M059J (cell line): ENCODE measurements at places on chromosomes 3 and 15.

DNA sequence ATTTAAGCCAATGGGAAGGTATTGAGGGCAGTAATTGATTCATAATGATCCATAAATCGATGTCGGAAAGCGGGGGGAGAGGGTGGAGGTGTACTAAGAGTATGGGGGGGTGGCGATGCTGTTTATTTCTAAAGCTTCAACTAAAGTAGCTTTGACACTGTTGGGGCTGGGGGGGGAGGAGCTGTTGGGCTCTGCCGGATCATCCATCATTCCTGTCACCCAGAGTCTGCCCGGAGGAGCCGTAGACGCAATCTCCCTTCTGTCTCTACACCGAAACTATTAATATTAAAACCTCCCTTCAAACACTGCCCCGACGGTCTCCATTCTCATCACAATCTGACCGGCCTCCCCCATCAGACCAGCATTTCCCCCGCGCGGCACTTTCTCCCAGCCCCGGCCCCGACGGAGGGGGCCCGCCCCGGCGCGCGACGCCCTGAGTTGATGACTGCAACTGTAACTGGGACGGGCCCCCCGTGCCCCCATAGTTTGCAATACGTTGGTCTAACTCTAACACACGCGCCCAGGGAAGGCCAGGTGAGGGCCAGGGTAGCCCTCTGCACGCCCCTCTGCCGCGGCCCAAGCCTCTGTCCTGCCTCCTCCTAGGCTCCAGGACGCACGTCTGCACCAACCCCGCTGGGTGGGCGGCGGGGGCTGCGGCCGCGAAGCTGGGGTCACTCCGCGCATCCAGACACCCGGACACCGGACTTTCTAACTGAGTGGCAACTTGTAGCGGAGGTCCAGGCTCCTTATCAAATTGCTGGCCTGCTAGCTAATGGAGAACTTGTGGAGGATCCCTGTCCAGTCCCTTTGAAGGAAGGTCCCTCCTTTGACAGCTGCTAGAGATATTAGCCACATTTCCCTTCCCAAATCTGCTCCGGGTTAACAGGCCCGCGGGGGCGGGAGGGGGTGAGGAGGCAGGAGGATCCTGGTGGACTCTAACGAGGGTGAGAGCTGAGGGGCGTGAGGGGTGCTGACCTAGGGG lies 212.0 kb downstream of the MEIS2 start:
- peak; percentile 61 for DNase-seq

DNA sequence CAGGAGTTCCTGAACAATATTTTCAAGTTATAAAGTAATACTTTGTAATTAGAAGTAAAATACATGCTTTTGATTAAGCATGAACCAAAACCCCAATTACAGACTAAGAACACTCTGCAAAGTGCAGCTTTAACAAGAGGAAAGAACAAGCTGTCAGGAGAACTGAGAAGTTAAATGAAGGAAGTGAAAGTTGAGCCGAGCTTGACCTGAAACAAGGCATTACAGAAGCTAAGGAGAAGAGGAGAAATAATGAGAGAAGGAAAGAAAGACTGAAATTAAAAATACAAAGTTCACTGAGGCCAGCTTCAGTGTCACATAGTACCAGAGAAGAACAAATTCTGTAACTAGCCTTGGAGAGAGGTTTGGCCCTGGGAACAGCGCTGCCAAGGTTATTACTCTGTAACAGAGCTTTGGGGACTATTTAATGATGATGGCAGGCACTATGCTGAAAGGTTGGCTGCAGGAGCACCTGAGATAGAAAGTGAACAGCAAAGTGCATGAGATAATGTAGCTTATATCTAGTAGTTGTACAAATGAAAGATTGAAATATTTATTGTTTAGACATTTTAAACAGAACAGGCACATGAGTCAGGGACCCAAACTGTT lies 241.9 kb upstream of the PEX5L start:
- DNase-seq, result no peak

DNA sequence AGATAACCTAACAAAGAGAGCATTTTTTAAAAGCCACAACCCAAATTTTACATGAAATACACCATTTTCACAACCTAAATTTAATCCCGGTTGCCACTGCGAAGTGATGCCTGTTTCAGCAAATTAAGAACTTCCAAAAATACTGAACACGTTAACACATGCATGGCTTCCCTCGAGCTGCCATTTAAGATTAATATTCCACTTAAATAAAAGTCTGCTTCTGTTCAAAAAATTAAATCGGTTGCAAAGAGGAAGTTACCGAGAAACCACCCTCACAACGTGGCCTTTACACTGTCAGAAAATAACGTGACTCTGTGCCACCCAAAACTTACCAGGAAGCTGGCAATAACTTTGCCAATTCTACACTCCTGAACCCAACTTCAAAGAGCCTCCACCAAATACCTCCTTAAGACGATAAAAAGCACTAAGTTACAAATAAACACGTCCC lies 1.2 kb downstream of the TBL1XR1 start:
- DNase-seq, result peak; percentile 51

DNA sequence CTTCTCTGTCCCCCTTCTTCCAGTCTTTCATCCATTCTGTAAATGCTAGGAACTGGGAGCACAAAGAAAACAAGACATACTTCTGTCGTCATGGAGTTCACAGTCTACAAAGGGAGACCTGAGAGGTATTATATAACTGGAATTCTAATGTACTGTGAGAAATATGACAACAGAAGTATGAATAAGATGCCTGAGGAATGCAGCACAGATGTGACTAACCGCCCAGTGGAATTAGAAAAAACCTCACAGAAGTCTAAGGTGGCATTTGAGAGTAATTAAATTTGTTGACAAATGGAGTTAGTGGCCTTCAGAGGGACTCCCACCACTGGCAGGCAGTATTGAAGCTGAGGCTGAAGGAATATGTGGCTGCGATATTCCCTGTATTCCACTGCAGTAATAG lies 168.5 kb upstream of the FAM3D start:
- DNase-seq, result peak; percentile 60

GRCh38 chr15:57217778-57218598 lies 158.3 kb upstream of the CGNL1 start:
- DNase-seq, result peak; percentile 74

GRCh38 chr3:127780536-127781400 lies 41.5 kb downstream of the MGLL start:
- no peak for DNase-seq

DNA sequence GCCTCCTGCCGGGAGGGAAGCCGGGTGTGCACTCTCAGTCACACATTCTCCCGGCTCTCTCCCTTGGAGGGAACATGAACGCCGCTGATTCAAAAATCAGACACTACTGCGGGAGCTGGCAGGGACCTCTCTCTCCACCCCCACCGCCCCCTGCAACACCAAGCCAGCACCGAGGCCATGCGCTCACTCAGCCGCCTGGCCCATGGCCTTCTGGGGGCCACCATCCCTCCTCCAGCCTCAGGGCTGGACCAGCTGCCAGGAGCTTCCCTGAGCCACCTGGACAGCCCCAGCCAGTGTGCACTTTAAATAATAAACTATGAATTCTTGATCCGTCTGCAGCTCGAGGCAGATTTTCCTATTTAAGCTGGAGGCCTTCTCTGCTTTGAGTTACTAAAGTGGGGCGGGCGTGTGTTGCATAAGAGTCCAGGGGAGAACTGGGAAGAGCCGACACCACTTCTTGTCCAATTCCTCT lies 30.6 kb downstream of the ADAMTS17 start:
- no peak for DNase-seq

DNA sequence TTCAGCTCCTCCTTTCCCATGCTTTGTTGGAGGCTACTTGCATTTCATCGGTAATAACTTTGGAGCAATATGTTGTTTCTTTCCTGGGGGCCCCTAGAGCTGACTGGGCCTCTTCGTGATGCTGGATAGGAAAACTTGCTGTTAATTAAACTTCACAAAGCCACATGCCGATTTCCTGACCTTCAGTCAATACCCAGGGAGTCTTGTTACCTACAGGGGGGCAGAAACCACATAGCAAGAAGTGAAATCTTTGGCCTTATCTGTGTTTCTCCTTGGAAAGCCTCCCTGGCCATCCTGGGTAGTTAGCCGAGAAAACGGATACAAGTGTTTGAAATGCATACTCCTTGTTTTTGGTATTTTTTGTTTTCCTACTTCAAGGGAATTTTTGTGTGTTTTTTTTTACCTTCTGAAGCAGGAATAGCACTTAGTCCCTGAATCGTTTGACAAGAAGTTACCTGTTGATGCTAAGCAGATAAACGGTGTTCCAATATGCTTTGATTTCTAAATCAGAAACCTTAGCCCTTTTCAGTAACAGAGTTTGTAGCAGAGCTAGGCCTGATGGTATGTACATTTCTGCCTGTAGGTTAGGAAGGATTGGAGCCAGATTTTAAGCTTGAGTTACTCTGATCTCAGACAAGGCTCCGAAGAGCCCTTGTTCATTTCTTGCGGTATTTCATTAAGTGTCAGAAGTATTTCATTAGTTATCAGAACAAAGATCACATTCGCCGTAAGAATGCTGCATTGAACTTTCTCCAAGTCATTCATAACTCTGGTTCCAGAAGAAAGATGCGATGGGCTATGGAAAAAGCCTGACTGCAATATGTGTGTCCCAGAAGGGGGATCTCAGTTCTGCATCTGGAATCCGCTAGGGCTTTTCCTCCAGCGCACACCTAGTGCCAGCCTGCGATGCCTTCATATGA lies 111.5 kb downstream of the THSD4 start:
- DNase-seq, result no peak

GRCh38 chr3:98793971-98794370 lies 30.8 kb downstream of the ST3GAL6 start:
- peak; percentile 64 for DNase-seq

GRCh38 chr3:144818973-144819372 lies 847.4 kb downstream of the DIPK2A start:
- DNase-seq, result no peak

DNA sequence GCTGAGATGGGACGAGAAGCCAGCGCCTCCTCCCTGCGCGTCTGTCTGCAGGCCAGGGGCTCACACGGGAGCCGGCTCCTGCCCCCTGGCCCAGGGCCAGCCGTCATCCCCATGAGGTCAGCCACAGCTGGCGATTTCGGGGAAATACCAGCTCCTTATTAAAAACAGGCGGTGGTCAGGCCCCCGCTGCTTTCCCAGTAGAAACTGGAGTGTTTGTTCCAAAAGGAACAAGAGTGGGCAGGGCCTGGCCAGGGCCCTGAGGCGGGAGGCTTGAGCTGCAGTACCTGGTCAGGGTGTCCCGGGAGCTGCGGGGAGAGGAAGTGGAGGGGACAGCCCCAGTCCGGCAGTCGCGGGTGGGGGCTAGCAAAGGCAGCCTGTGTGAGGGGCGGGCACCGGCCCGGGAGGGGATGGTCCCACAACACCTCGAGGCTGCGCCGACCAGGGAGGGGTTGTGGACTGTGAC lies 17.8 kb downstream of the MYL3 start:
- DNase-seq, result peak; percentile 59

DNA sequence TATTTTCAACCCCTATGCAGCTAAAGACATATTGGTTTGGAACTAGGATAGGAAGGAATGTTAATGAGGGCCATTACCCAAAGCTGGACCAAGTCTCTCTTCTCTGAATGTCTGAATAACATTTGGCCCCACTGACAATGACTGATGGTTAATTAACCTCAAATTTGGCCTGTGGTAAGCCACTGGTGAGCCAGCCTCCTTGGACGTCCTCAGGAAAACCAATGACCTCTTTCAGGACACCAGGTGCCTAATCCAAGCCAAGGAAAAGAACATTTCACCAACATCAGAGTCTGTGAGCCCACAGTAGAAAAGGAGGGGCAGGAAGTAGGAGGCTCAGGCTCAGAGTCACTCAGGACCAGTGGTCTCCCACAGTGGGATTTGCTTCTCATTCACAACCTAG lies 56.4 kb upstream of the ETV5 start:
- peak; percentile 64 for DNase-seq

GRCh38 chr15:48777645-48778330 lies 33.1 kb downstream of the CEP152 start:
- DNase-seq, result no peak

- DNase-seq, result no peak
These were observed 141.2 kb upstream of the GADL1 start for GRCh38 chr3:31035681-31036080.

DNA sequence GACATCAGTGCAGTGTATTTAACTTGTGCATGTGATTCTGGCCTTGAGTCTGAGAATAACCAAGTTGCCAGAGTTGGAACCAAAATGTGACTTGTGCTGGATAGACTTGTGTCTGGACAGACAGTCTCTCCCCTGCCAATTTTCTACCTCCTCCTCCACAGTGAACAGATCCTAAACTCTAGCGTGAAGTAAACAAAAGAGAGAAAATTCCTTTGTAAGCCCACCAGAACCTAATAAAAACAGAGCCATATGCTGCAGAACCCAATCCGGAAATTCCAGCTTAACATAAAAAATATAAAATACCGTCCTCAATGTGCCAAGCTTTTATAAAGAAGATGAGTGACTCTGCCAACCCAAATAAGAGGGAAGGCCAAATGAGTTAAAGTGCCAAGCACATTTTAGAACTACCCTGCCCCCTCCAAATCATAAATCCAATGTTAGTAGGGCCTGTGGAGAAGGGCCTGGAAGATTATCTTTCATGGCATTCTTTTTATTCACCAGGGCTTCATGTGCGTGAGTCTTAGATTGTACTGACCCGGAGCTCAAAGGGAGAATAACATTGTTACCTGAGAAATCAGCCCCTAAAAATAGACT lies 344.6 kb upstream of the PROK2 start:
- no peak for DNase-seq

DNA sequence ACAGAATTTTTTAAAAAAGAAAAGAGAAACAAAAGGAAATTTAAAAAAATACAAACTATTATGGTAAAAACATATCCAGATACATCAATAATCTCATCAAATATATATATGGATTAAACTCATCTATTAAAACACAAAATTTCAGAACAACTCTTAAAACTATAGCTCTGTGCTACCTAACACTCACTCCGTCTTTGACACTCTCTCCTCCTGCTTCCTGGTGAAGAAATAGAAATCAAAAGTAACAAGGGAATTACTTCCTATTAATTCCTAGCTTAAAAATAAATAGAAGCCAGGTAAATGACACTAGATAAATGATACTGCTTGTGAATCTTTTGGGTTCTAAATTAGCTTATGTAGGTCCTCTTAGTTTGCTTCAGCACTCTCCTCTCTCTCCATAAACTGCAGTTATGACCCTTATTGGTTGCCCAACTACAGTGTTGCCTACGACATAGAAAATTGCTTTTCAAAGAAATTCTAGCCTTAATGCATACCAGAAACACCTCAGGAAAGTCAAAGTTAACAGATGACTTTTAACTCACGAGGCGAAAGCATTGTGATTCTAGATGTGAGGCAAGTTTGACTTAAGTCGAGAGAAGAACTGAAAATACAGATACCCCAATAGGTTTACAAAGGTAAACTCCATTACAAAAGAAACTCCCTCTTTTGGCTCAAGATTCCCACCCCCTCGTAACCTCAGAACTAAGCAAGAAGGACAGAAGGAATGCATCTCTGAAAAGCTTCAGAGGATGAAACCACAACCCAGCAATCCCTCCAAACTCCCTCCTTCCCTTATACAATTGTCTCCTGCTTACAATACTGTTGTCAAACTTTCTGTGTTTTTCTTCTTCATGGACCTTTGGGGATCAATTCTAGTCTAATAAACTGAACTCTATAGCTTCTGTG lies 394.7 kb downstream of the FGF12 start:
- peak; percentile 18 for DNase-seq

GRCh38 chr15:29822684-29823459 lies 604 bp upstream of the TJP1 start:
- DNase-seq, result peak; percentile 81

GRCh38 chr15:28097656-28098359 lies 1.3 kb downstream of the OCA2 start:
- no peak for DNase-seq
